Ascending aorta (tissue), 2 donors: ENCODE measurements at places on chromosomes 4 and X.
A peak's percentile ranks its signal among the peaks of the same experiment; 100 is the strongest.

DNA sequence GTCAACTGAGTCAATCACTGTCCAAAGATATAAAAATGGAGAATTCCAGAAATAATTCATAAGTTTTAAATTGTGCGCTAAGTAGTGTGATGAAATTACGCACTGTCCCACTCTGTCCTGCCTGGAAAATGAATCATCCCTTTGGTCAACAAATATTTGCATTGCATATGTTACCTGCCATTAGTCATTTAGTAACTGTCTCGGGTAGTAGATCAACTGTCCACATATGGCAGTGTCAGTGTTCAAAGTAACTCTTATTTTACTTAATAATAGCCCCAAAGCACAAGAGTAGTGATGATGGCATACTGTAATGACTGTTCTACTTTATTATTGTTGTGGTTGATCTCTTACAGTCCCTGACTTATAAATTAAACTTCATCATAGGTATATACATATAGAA is 3.4 kb downstream of the YTHDC1 start:
- DNase-seq: no peak

DNA sequence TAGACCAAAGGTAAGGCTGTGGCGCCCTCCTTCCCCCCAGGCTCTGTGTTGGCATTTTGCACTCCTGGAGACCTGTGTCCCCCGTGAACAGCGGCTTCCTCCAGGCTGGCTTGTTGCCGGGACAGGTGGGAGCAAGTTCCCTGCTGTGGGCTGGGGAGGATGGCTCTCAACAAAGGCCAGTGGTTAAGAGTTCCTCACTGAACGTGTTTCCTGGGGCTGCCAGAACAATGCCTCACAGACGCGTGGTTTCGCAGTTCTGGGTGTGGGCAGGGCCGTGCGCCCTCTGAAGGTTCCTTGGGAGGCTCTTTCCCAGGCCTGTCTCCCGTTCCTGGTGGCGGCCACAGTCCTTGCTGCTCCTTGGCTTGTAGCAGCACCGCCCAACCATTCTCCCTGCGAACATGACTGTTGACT is 33.4 kb downstream of the NELFA start:
- DNase-seq: peak; percentile 42

DNA sequence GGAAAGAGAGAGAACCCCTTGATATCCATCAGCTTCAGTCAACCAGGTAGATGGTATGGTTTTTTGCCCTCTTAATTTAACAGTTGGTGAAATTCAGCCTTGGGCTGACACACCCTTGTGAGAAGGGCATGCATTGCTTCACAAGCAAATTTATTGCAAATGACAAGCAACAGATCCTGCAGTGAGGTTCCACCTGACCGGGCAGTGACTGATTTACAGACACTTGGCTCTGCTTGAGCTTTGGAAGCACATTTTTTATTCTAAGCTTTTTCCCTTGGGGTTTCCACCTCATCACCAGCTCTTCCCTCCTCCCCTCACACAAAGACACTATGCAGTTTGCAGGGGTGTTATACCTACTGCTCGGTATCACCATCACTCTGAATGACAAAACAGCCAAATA is 28.3 kb upstream of the SERTM2 start:
- no peak for DNase-seq

- DNase-seq: no peak
Measured at GRCh38 chr4:42724451-42724850, 67.5 kb upstream of the ATP8A1 start.

DNA sequence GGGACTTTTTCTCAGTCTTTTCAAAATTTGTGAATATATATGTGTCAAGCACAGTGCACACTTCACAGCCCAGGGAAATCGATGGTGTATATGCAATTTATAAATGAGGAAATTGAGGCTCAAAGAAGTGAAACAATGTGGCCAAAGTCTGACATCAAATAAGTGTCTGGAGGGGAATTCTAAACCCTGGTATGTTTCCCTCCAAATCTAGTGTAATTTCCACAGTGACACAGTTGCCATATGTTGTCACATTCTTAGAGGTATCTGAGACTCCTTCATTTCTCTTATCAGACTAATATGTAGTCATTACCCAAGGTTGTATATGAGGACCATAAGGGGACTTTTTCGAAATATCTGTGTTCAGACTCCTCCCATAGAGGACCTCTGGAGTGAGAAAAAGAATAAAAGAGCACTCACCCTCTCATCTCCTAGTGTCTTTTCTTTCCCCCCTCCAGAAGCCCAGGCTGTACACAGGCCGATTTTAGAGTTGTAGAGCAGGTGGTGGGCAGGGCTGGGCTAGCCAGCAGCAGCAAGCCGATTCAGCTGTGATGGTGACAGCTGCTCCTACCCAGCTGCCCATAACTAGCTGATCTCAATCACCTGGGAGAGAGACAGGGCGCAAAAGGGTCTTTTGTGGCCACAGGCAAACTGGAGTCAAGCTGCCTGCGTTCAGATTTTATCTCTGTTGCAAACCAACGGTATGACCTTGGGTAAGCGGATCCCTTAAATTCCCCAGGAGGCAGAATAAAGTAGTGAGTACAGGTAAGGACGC is 55.1 kb downstream of the CLCN5 start:
- DNase-seq: no peak

DNA sequence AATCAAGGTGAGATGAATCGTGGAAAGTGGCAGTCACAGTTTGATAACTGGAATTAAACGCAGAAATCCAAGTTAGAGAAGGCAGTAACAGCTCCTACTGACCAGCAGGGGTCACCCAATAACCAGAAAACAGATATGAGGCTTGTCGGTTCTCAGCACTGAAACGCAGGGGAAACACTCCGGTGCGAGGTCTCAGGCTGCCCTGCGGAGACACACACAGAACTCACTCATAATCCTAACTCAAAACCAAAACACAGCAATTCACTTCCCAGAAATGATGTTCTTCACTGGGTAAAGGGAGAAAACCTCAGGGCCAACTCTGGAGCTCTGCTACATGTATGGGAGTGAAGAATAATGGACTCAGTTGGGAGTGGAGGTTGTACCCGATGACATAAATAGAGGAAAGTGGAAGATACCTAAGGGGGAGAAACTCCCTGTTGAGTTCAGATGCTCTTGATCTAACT is 384.4 kb downstream of the RAPGEF2 start:
- DNase-seq: no peak

GRCh38 chr4:129429581-129430320 is 333.8 kb downstream of the C4orf33 start:
- no peak for DNase-seq

DNA sequence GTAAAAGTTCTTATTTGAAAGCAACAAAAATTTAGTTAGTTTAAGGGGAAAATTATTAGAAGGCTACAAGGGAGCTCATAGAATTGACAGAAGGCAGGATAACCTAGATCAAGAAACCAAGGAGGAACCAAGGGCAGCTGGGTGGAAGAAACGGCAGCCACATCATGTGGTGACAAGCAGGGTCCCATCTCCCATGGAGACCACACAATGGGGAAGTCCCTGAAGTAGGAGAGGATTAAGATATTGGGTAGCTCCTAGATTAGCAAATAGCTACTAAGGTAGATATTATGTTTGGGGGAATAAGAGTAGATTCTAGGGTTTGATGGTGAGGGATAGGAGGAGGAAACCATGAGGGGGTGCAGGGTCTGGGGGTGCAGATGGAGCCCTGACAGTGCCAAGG is 48.0 kb upstream of the TMEM154 start:
- no peak for DNase-seq

GRCh38 chr4:97457253-97457652 is 686.0 kb downstream of the STPG2 start:
- DNase-seq: no peak

DNA sequence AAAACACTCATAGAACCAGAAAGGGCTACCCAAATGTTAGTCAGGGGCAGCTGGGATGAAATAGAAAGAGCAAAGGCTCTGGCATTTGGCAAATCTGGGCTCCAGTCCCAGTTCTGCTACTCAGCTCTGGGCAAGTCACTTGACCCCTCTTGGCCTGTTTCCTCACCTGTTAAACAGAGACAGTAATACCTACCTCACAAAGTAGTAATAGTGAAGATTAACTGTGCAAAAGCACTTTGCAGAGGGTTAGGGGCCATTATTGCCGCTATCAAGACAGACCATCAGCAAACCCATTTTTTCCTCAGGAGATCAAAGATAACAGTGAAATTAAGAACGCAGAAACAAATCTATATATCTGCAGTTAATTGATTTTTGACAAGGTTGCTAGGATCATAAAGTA is 20.6 kb downstream of the ZBTB33 start:
- DNase-seq: no peak

DNA sequence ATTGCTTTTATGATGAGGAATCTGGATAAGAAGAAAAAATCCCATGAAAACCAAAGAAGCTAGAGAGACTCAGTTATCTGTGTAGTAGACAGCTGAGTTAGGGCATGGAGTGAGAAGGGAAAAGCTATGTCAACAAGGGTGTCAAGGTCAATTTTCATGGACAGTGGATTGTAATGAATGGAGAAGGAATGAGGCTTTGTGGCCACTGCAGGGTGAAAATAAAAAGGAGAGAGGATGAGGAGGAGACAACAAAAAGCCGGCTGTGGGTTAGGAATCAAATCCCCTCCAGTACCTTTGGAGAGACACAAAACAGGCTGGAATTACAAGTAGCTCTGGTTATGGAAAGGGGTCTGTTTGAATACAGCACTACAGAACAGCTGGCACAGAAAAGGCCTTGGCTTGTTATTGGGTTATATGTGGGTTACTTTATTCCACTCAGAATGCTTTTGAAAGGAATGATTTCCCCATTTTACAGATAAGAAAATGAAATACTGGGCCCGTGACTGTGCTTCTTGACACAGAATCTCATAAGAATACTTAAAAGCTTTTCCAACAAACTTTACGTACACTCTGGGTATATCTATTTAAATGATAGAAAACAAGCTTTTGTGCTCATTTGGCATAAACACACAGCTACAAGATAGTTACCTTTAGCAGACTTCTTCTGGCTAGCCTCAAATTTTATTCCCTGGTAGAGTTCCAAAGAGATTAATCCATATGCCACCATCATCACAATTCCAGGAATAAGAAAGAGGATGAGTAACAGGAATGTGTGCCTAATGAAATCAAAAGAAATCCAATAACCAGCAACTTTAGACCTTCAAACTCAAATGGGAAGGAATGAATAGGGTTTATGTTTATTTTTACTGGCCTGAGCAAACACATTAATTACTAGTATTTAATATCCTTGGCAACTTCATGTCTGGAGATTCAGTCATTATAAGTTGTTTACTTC is 7.5 kb downstream of the CCKAR start:
- DNase-seq: no peak

- no peak for DNase-seq
Measured at GRCh38 chrX:109600237-109600651, 24.7 kb downstream of the KCNE5 start.

DNA sequence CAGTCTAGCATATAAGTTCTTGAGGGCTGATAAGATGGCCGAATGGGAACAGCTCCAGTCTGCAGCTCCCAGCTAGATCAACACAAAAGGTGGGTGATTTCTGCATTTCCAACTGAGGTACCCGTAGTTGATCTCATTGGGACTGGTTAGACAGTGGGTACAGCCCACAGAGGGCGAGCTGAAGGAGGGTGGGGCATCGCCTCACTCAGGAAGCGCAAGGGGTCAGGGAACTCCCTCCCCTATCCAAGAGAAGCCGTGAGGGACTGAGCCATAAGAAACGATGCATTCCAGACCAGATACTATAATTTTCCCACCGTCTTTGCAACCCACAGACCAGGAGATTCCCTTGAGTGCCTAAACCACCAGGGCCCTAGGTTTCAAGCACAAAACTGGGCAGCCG is 109.0 kb downstream of the RPS6KA6 start:
- DNase-seq: no peak

DNA sequence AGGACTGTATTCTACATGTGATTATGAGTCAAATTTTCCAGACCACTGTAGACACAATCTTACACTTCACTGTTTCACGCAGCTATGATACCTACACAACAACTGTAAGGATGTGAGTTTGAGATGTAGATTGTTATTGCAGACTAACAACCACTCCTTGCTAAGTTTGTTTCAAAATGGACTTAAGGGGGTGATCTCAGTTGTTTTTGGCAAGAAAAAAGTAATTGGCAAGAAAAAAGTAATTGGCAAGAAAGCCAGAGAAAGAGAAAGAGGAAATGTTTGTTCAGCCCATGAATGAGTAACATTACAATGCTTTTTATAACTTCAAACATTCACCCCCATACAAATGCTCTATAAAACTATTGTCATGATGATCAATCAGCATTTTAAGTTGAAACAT is 466.4 kb downstream of the DMD start:
- DNase-seq: no peak

GRCh38 chrX:94758130-94758529 is 1084.1 kb downstream of the FAM133A start:
- DNase-seq: no peak
